ENCODE measurements at places on chromosomes 1 and 21.
A peak's percentile ranks its signal among the peaks of the same experiment; 100 is the strongest.

DNA sequence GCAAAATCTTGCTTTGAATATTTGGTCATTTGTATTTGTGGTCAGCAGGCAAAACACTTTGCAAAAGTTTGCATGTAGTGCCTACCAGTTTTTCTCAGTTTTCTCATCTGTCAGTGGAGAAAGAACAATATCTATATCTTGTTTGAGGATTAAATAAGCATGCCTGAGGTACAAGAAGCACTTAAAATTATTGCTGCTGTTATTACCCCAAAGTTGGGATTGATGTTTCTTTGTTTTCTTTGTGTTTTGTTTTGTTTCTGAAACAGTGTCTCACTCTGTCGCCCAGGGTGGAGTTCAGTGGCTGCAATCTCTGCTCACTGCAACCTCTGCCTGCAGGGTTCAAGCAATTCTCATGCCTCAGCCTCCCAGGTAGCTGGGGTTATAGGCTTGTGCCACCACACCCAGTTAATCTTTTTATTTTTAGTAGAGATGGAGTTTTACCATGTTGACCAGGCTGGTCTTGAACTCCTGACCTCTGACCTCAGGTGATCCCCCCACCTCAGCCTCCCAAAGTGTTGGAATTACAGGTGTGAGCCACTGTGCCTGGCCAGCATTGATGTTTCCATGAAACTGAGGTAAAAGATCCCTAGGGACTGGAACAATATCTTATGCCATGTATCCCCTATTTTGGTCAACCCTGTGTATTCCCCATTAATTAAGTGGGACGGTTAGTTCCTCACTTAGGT is 15.9 kb downstream of the RAP1A start:
- DNase-seq: no peak

- DNase-seq: no peak
Observed at GRCh38 chr1:61770131-61770530, 27.9 kb downstream of the PATJ start.

DNA sequence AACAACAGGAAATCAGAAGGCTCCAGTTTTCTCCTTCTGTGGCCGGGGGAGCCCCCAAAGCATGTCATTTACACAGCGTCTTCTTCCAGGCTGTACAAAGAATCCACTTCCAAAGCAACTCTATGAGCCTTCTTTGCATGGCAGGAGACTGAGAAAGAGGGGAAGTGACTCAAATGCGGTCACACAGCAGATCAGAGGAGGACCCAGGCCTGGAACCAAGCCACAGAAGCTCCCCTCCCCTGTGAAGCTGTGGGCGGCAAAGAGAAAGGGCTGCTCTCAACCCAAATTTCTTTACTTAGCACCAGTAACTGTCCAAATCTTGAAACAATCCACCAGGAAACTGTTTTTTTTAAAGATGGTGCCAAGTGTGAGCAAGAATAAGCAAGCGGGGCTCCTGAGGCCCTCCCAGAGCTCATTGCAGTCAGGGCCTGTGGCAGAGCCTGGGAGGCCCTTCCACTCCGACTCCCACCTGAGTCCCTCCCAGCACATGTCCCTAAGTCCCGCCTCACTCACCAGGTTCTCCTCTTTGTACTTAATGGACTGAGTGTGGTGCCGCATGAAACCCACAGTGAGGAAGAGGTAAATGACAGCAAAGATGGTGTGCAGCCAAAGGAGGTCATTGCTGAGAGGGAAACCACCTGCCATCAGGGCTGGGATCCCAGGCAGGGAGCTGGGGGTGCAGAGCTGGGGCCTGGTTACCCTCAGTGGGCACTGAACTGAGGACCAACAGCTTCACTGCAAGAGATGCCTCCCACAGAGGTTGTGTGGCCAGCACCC is 15.9 kb downstream of the TMEM63A start:
- DNase-seq: peak; percentile 69

GRCh38 chr1:118983558-118984041 is 4.5 kb downstream of the TBX15 start:
- DNase-seq: no peak

DNA sequence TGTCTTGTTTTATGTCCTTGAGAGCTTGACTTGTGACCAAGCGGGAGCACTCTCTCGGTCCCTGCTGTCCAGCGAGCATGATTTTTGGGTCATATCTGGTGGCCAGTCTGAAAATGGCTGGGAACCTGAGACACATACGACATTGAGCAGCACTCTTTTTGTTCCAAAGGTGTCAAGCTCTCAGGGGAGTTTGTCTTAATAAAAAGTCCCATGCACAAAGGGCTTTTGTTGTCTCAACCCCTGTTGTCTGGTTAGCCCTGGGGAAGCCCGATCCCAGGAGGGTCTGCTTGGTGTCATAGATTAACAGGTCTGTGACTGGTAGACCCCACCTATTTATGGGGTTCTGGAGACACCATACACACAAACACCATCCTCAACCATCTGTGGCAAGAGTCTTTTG is 57.8 kb upstream of the KLHDC7A start:
- no peak for DNase-seq

- DNase-seq: no peak
Observed at GRCh38 chr1:92298213-92298572, 594 bp downstream of the GLMN start.

GRCh38 chr1:26102526-26102925 is 9.1 kb upstream of the PDIK1L start:
- no peak for DNase-seq

GRCh38 chr1:60274422-60275290 is 201.1 kb upstream of the C1orf87 start:
- DNase-seq: no peak

- no peak for DNase-seq
Observed at GRCh38 chr21:46066591-46067331, 31.2 kb upstream of the COL6A2 start.

GRCh38 chr1:119007670-119008482 is 19.7 kb upstream of the TBX15 start:
- DNase-seq: peak; percentile 27

DNA sequence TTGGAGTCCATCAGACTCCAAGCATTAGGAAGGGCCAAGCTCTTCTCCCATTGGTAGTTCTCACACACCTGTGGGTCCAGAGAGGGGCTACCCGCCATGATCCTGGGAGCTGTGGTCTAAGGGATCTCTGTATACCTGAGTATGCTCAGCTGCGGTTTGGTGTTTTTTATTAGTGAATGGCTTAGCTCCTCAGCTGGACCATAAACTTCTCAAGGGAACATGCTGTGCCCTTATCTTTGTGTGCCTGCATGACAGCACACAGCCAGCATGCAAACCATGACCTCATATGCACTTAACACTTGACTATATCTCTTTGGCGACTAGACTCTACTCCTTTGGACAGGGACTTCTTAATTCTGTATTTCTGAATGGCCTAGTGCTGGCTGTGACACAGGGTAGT is 94.5 kb downstream of the CD58 start:
- no peak for DNase-seq

- DNase-seq: no peak
Observed at GRCh38 chr1:22252251-22252650, 109.4 kb upstream of the WNT4 start.

DNA sequence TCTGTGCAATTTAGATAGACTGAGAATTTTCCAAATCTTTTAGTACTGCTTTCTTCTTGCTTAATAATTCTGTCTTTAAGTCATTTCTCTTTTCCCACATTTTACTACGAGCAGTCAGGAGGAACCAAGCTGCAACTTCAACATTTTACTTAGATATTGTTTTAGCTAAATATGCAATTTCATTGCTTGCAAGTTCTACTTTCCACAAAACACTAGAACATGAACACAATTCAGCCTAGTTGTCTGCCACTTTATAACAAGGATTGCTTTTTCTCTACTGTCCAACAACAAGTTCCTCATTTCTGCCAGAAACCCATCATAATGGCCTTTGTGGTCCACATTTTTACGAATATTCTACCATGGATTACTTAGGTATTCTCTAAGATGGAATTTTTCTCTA is 36.6 kb downstream of the SORT1 start:
- DNase-seq: no peak

DNA sequence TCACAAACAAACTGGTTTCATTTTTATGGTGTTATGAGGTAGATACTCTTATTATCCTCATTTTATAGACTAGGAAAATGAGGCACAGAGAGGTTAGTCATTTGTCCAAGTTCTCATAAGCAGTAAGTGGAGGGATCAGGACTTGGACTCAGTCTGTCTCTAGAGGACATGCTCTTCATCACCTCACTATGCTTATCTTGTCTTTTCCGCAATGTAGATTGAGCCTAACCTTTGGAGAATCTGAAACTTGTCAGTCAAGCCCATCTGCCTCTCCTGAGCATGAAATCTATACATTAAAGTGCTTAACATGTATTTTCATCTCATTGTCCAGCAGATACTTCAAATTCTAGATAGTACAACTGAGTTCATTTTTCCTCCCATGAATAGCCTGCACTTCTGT is 11.8 kb upstream of the CDC14A start:
- DNase-seq: no peak

- no peak for DNase-seq
Observed at GRCh38 chr1:180256341-180257027, 26.4 kb downstream of the LHX4 start.

DNA sequence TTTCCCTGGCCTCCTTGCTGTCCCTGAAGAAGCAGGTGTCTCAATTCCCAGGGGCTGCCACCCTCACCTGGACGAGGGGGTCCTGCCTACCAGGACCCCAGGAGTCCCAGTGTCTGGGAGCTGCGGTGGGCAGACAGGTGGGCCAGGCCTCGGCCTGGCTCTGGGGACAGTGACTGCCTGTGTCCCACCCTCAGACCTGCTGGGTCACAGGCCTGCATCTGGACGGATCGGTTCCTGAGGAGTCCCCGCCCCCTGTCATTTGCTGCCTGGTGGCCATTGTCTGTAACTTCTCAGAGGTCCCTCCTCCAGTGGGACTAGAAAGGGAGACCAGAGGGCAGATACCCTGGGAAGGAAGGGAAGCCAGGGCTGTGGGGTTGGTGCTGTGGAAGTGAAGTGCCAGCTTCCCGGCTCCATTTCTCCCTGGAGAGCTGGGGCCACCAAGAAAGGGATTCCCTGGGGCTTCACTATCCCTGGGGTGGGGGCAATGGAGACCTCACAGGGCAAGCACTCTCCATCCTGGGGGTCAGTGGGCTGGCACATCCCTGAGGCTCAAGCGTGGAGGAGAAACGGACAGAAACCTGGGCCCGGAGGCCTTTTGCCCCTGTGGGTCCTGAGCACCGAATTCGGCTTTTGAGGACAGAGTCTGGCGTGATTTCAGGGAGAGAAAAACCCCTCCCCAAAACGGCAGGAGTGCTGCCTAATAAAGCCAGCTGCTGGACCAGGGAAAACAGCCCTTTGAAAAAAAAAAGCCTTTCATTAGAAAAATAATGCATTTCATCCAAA is 157.3 kb downstream of the PEX14 start:
- no peak for DNase-seq

DNA sequence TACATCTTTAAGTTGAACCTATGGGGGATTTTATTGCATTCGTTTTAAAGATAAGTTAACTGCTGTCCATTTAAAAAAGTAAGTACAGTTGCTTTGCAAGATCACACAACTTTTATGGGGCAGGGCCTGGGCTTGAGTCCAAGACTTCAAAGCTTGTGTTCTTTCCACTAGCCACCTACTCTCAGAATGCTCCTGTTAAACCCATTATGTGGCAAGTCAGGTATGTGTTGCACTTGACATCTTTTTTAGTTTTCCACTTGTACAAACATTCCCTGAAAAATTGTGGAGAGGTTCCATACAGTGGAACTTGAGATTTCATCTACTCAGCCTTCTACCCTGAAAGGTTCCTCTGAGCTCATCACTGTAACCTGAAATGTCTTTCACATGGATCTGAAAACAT is 235.5 kb upstream of the SGIP1 start:
- DNase-seq: no peak

GRCh38 chr1:192916021-192916420 is 107.2 kb downstream of the RGS2 start:
- no peak for DNase-seq

GRCh38 chr1:156154317-156154749 is 948 bp downstream of the SEMA4A start:
- peak; percentile 83 for DNase-seq

DNA sequence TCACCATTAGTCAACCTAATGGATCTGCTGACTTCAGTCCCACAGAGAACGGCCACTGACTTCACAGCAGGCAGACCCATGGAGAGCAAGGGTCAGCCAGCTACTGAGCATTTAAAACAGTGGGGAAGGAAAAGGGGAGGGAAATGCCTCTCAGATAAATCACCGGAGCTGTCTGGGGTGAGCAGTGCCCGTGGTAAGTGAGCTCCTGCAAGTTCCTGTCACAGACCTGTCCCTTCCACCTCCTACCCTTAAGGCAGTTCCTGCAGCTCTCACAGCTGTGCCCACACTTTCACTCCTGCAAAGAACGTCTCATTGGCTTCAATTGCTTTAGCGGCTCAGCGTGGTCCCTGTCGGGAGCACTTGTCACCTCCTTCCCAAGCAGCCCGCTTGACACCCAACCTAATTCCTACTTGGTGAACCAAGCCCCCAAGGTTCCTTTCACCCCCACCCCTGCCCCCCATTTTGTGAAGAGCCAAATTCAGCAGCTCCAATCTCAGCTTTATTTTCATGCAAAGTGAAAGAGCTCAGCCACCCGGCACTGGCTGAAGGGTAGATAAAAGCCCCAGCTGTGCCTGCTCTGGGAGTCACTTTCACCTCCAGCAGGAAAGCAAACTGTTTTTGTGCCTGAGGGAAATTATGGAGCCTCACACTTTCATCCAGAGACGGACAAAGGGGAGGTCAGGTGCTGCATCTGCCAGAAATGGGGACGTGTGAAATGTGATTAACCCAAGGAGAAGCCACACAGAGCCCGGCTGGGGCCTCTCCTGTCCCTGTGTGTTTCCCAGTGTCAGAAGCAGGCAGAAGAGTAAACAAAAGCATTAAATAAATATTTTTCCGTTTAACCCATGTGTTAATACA is 306.2 kb downstream of the TTLL7 start:
- DNase-seq: peak; percentile 10

GRCh38 chr1:33007190-33008050 is 29.3 kb downstream of the AK2 start:
- no peak for DNase-seq

GRCh38 chr1:53186533-53186932 is 10.1 kb upstream of the CPT2 start:
- no peak for DNase-seq

GRCh38 chr1:22317231-22317919 is 134.3 kb upstream of the ZBTB40 start:
- peak; percentile 63 for DNase-seq

DNA sequence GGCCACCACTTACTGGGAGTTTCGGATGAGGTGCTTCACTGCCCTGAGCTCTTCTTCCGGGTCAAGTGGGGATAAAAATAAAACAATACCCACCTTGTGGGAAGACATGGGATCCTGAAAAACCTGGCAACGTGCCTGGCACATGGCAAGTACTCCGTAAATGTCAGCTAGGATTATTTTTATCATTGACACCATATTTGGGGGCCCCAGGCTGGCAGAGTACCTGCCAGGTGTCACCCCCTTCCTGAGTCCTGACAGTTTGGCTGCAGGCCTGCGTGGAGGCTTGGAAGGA is 9.2 kb upstream of the EPHA2 start:
- no peak for DNase-seq
